H1 (cell line): ENCODE measurements at places on chromosomes 5 and 9. TPM values are rescaled to one million over a fixed set of nuclear protein-coding genes. Genes with fewer than 3 reads are reported as not detected.

The PPIP5K2 gene
- polyA plus RNA-seq = 8.4 and 14.8 TPM in 2 replicates

The SNCB gene
- 4.2 and 8.9 TPM in 2 replicates for polyA plus RNA-seq

The CDC20B gene
- 0.06 and 0.08 TPM in 2 replicates for polyA plus RNA-seq

The CNTNAP3B gene
- polyA plus RNA-seq = 1.1 and 1.3 TPM in 2 replicates

The PKD2L2 gene
- polyA plus RNA-seq = not detected in 2 replicates

The BSPRY gene
- polyA plus RNA-seq = 10.9 and 12.1 TPM in 2 replicates

The DEPDC1B gene
- 24.6 and 30.8 TPM in 2 replicates for polyA plus RNA-seq

The PCDHA8 gene
- 0.14 and 0.17 TPM in 2 replicates for polyA plus RNA-seq

The SPAAR gene
- 0.27 and 0.33 TPM in 2 replicates for polyA plus RNA-seq

The GPR21 gene
- 0.61 and 0.71 TPM in 2 replicates for polyA plus RNA-seq

The PHYKPL gene
- 25.1 and 33.4 TPM in 2 replicates for polyA plus RNA-seq

The POU5F2 gene
- polyA plus RNA-seq = 0.03 and 0.08 TPM in 2 replicates

The GRIN3A gene
- polyA plus RNA-seq = not detected in 2 replicates

The TAF11L5 gene
- not detected in 2 replicates for polyA plus RNA-seq

The CTNNAL1 gene
- 10.7 and 23.2 TPM in 2 replicates for polyA plus RNA-seq

The GARIN3 gene
- not detected in 2 replicates for polyA plus RNA-seq

The ADCY2 gene
- 28.6 and 35.8 TPM in 2 replicates for polyA plus RNA-seq

- DNase-seq = no peak
These were observed 310.9 kb downstream of the TRIM36 start for GRCh38 chr5:114858665-114859437.

DNA sequence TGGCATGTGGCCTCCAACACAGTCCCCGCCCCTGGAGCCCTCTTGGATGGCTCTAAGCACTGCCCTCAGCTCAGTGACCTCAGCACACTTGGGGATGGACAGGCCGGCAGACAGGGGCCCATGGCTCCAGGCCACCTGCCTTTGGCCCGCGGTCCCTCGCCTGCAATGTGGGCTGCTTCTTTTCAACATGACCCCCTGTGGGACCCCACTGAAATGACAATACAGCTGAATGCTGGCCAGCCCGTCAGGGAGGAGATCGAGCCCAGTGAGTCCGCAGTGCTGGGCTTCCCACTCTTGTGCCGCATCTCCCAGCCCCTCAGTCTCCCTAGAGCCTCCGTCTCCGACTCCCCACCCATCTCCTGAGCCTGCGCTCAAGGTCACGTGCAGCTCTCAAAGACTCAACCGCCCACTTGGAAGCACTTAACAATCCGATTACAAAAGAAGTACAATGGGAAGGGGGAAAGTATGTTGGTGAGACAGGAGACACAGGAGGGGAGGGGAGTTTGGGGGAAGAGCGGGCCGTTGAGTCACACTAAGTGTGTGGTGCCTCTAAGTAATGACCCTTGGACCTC, 238.9 kb downstream of the HSPA4 start:
- no peak for DNase-seq

- no peak for DNase-seq
These were observed 246.1 kb upstream of the MEF2C start for GRCh38 chr5:89128906-89129625.

DNA sequence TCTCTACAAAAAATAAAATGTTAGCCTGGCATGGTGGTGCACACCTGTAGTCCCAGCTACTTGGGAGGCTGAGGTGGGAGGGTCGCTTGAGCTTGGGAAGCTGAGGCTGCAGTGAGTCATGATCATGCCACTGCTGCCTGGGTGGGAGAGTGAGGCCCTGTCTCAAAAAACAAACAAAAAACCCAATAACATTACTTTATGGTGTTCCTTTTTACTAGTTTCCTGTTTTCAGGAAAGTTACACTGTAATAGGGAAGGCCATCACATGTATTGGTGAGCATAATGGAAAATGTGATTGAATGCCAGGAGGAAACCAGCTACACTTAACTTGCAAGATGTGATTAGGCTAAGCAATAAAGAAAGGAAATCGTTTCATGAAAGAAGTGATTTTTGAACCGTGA, 42.7 kb downstream of the SV2C start:
- no peak for DNase-seq

- no peak for DNase-seq
These were observed 4.9 kb upstream of the HRH2 start for GRCh38 chr5:175652741-175653663.

GRCh38 chr5:91381774-91382359, 1.2 kb downstream of the ARRDC3 start:
- DNase-seq = no peak

GRCh38 chr5:84494453-84494852, 109.8 kb upstream of the EDIL3 start:
- no peak for DNase-seq

- DNase-seq = no peak
These were observed 300.0 kb upstream of the VLDLR start for GRCh38 chr9:2321523-2322148.

DNA sequence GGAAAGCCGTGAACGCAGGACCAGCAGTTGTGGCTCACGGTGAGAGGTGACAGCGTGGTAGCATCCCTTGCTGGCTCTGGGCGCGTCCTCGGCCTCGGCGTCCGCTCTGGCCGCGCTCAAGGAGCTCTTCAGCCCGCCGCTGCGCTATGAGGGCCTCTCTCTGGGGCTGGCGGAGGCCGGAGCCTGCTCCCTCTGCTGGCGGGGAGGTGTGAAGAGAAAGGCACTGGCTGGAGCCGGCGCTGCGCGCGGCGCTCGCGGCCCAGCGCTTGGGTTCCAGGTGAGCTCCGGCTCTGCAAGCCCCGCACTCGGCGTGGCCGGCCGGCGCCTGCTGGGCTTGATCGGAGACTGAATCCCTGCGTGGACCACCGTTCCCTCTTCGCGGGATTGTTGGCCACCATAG, 705.6 kb downstream of the SEMA5A start:
- peak; percentile 65 for DNase-seq

DNA sequence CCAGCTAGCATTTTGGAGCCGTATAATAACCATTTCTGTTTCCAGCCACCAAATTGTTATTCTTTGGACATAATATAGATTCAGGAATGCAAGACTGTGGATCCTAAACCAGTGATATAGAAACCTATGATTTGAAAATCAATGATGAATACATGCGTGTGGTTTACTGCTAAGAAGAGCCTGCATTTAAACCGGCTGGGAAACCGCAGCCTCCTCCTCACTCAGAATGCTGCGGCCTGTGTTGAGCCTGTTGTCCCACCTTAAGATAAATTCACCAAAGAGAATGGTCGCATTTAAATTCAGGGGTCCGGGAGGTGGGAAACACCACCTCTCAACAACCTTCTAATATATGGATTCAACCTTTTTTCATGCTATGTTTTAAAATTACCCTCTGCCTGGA, 148.0 kb downstream of the MEF2C start:
- no peak for DNase-seq

DNA sequence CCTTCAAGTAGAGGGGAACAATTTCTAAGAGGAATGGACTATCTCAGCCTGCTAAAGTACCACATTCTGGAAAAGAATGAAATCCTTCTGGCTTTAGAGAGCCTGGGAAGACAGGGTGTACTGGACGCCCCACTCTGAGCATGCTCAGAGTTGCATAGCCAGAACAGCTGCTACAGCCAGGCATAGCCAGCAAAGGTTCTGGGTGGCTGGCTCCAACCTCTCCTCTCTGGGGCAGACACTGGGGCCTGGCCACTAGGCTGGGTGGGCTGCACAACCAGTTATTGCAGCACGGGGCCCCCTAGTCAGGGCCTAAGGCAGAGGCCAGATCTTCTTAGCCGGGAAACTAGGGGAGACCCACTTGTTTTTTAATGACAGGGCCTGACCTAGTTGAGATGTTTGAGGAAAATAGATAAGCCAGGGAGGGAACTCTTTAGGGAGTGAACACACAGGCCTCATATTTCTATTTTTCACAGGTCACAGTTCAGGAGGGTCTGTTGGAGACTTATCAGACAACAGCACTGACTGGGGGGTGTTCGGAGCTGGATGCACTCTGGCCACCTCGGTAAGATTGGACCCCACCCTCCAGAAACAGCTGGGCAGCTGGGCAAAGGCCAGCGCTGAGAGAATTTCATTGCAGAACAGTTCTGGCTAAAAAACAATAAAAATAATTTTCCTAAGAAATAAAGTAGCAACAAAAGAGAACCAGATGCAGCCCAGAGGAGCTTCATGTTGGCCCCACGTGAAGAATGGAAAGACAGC, 142.9 kb downstream of the LPAR1 start:
- DNase-seq = no peak

GRCh38 chr9:759541-759940, 82.0 kb upstream of the DMRT1 start:
- DNase-seq = peak; percentile 11

- DNase-seq = no peak
These were observed 33.6 kb upstream of the HSD17B4 start for GRCh38 chr5:119418606-119419100.

- no peak for DNase-seq
These were observed 72.1 kb upstream of the GALNT10 start for GRCh38 chr5:154118385-154118784.

DNA sequence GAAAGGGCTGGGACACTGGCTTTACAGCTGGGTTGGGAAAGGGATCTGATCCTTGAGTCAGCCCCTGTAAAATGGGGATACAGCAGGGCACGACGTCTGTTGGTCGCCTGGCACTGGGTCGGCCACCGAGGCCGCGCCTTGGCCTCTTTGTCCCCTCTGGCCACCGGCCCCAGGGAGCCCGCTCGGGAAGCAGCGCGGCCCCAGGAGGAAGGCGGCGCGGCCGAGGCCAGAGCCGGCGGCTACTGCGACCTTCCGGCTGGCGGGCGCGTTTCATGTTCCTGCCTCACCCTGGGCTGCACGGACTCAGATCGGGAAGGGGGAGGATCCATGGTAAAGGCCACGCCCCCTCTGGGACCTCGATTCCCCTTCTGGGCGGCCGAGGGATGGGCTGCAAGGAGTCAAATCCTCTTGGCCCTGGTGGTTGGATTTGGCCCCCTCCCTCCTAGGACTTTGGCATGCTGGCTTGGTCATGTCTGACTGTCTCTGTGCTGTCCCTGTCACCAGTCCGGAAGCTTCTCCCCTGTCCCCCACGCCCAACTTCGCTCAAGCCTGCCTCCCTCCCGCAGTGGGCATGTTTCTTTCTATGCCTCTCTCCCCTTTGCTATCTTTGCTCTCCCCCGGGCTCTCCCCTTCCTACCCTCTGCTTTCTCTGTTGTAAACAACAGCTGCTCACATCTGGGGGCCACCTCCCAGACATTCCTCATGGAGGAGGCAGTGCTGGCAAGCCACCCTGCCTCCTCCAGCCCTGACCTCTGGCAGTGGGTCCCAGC, 25.8 kb downstream of the FPGS start:
- peak; percentile 97 for DNase-seq

DNA sequence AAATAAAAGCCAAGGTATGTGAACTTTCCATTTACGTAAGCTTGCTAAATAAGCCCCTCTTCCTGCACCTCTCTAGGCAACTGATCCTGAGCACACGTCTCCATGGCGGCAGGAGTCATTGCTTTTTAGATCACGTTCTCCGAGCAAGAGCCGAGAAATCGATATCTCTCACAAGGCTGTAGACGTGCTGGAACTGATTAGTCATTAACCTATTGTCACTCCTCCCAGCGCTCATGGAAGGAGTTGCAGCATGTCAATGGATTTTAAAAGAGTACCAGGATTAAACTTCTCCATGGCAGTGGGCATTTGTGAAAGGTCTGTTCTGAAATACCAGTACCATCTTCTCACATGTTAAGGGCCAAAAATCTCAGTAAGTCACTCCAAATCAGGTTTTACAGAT, 4.7 kb upstream of the ADCY2 start:
- no peak for DNase-seq

DNA sequence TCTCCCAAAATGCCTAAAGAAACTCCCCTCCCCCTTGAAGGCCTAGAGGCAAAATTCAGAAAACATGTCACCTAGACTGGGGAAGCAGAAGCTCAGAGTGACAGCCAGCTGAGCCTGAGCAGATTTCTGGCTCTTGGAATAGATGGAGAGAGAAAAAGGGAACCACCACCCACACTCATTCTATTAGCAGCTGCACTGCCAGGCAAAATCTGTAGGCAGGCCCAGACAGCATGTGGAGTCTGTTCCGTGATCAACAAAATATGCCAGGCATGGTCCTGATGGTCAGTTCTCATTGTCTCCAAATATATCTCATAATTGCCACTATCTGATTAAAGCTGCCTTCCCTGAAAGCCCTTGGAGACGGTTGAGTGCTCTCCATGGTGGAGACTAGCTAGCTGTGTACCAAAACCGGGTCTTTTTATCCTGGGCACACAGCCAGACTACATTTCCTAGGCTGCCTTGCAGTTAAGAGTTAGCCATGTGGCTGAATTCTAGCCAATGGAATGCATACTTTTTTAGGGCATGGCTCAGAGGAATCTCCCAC, 131.7 kb upstream of the GPR151 start:
- no peak for DNase-seq

DNA sequence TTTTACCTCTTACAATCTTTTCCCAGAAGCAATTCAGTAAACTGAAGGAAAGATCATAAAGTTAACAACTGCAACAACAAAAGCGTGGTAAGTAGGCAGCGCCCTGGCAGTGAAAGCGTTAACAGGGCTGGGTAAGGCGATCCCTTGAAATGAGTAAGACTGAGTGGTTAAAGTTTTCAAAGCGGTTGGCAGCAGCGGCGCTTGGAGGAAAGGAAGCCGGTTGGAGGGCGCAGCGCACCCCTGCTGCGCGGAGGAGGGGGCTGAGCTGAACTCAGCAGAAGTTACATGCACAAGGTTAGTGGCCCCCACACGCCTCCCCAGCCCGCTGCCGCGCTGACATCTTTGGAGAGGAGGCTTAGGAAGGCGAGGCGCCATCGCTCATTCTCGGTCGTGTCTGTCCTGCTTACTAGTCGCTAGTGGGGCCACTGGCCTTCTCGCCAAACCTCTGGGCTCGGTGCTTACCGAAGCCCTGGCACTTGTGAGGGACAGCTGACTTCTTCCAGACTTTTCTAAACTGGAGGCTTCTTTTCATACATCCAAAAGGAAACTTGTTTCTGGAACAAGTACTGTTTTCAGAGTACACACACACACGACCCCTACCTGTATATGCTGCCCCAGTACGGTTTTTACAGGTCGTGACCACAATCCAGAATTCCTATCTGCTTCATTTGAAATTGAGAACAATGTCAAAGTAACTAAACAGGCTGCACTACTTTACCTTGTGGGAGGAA, at the start of gene SH3RF2:
TSS of gene SH3RF2 (plus strand) at position 178 of the 731 bp plus-strand sequence. CDS start 1,351 bp downstream, outside the sequence.
- DNase-seq = peak; percentile 95

DNA sequence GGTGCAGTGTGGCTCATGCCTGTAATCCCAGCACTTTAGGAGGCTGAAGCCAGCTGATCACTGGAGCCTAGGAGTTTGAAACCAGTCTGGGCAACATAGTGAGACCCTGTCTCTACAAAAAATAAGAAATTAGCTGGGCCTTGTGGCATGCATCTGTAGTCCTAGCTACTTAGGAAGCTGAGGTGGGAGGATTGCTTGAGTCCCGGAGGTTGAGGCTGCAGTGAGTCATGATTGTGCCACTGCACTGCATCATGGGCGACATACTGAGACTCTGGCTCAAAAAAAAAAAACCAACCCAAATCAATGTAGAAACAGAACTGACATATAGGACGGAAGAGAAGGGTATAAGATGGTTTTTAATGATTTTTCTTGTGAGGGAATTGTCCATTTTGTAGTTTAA, 27.7 kb downstream of the G3BP1 start:
- DNase-seq = no peak

DNA sequence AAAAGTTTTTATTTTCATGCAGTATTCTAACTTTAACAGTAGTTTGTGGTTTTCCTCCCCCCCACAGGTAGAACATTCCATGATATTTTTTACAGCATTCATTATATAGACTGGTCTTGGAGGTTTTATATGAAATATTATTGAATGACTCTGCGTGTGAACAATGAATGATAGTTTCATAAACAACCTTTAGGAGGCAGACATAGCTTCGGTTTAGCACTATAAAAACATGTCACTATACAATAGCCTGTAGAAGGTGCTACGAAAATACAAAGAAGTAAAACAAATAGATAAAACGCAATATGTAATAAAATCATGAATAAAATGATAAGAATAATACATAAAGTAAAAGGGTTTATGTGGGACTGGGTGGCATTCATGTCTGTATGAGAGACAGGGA, 8.5 kb downstream of the KLF4 start:
- DNase-seq = no peak
